ENCODE measurements at places on chromosomes 6 and 20. TPM values are rescaled to one million over a fixed set of nuclear protein-coding genes. Genes with fewer than 3 reads are reported as not detected.
A peak's percentile ranks its signal among the peaks of the same experiment; 100 is the strongest.

The RAET1G gene
- total RNA-seq: not detected

The HIVEP2 gene
- total RNA-seq: 73.6 TPM

The HLA-DMA gene
- total RNA-seq: 20.9 TPM

The PROKR2 gene
- not detected for total RNA-seq

The TBX18 gene
- total RNA-seq: not detected

The ZBP1 gene
- 41.0 TPM for total RNA-seq

The HSPA12B gene
- total RNA-seq: not detected

- no peak overlapping the region for H3K4me3 ChIP-seq
- no peak overlapping the region for H3K27ac ChIP-seq
- no peaks in the 10 kb centered on the region for H3K4me1 ChIP-seq
- H3K27me3 ChIP-seq: peaks cover 9% of the 10 kb centered on the region
- no peak for DNase-seq
Measured at GRCh38 chr6:18692929-18693685, 306.0 kb downstream of the RNF144B start.

GRCh38 chr6:160387916-160388643, 39.9 kb downstream of the SLC22A3 start:
- no peak overlapping the region for H3K27ac ChIP-seq
- H3K4me1 ChIP-seq: no peaks in the 10 kb centered on the region
- H3K27me3 ChIP-seq: peaks cover 36% of the 10 kb centered on the region

GRCh38 chr20:42862446-42862845, 327.3 kb downstream of the PTPRT start:
- H3K27me3 ChIP-seq: no peaks in the 10 kb centered on the region
- H3K4me3 ChIP-seq: no peak overlapping the region
- no peak for DNase-seq

DNA sequence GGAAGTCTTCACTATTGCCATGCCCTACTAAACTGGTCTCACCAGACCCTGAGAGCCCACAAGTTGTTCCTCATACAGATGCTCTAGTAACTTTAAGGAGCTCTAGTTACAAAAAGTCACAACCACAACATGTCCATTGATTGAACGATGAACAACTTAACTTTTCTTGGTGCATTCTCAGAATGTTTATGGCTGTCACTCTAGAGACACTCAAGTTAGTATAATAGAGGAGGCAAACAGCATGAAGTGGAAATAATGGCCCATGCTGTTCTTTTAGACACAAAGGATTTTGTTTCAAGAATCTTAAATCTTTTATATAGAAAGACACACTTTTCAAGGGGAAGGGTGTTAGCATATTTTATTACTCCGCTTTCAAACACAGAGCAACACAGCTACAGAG, 934.4 kb downstream of the HACE1 start:
- no peaks in the 10 kb centered on the region for H3K4me1 ChIP-seq
- no peaks in the 10 kb centered on the region for H3K27me3 ChIP-seq
- no peak overlapping the region for H3K4me3 ChIP-seq
- H3K27ac ChIP-seq: no peak overlapping the region
- H3K36me3 ChIP-seq: no peaks in the 10 kb centered on the region
- DNase-seq: no peak

GRCh38 chr6:14799928-14800327, 445.9 kb upstream of the JARID2 start:
- DNase-seq: no peak
- H3K4me3 ChIP-seq: no peak overlapping the region
- H3K36me3 ChIP-seq: peaks cover 3% of the 10 kb centered on the region

DNA sequence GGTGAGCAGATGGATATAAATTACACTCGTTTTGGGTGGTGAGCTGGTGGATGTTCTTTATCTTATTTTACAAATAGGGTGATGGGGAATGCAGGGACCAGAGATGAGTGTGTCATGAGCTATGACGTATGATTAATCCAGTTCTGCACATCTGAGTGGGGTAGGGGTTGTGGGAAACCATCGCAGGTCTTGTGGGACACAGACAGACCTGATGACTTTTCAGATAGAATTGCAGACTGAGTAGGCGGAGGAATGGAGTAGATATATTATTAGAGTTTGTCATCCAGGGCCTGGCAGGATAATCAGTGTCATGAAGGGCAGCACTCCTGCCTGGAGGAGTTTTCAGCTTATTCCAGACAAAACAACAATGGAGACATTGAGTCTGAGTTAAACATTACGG, 12.9 kb upstream of the DSP start:
- H3K4me1 ChIP-seq: no peaks in the 10 kb centered on the region
- no peak for DNase-seq
- peaks cover 68% of the 10 kb centered on the region for H3K27me3 ChIP-seq

DNA sequence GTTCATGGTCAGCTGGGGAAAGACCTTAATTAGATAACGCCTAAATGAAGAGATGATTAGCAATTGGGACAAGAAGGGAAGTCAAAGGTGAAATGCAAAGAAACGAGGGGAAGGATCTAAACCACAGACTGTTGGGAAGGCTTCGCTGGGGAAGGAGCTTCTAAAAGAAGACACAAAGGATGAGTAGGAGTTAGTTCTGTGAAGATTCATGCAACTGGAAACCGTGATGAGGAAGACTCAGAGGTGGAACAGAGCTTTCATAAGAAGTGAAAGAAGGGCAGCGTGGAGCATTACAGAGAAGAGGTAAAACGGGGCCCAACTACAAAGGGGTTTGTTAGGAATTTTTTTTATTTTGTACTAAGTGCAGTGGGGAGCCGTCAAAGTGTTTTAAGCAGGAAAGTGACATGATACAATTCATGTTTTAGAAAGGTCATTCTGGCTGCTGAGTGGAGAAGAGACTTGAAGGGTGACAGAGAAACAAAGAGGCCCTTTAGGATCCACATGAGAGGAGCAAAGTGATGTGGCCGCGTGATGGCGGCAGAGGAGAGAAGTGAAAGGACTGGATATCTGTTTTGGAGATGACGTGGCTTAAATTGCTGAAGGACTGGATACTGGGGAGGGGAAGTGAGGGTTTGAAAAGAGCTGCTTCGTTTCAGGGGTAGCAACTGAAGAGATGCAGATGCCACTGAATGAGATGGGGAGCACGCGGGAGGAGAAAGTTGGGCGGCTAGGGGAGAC, 33.6 kb downstream of the TTI1 start:
- peaks cover 24% of the 10 kb centered on the region for H3K36me3 ChIP-seq
- no peak overlapping the region for H3K4me3 ChIP-seq
- H3K4me1 ChIP-seq: peaks cover 8% of the 10 kb centered on the region
- no peak overlapping the region for H3K27ac ChIP-seq
- DNase-seq: no peak

- H3K27ac ChIP-seq: no peak overlapping the region
- peaks cover 64% of the 10 kb centered on the region for H3K27me3 ChIP-seq
- no peak for DNase-seq
- H3K4me1 ChIP-seq: no peaks in the 10 kb centered on the region
- H3K4me3 ChIP-seq: no peak overlapping the region
Measured at GRCh38 chr20:4427940-4428586, 293.6 kb upstream of the PRND start.

GRCh38 chr6:151054306-151054705, 185.5 kb upstream of the AKAP12 start:
- H3K36me3 ChIP-seq: peaks cover 3% of the 10 kb centered on the region
- H3K4me3 ChIP-seq: no peak overlapping the region
- no peaks in the 10 kb centered on the region for H3K27me3 ChIP-seq
- no peaks in the 10 kb centered on the region for H3K4me1 ChIP-seq
- no peak overlapping the region for H3K27ac ChIP-seq
- DNase-seq: no peak

GRCh38 chr6:159555082-159555875, 137.8 kb downstream of the SOD2 start:
- peaks cover 2% of the 10 kb centered on the region for H3K4me1 ChIP-seq
- no peak for DNase-seq
- peaks cover 5% of the 10 kb centered on the region for H3K27me3 ChIP-seq
- H3K4me3 ChIP-seq: no peak overlapping the region
- no peak overlapping the region for H3K27ac ChIP-seq

- no peak overlapping the region for H3K27ac ChIP-seq
- H3K36me3 ChIP-seq: no peaks in the 10 kb centered on the region
- peaks cover 6% of the 10 kb centered on the region for H3K27me3 ChIP-seq
- no peak overlapping the region for H3K4me3 ChIP-seq
- DNase-seq: no peak
Measured at GRCh38 chr6:147704691-147705090, 196.2 kb downstream of the SAMD5 start.

DNA sequence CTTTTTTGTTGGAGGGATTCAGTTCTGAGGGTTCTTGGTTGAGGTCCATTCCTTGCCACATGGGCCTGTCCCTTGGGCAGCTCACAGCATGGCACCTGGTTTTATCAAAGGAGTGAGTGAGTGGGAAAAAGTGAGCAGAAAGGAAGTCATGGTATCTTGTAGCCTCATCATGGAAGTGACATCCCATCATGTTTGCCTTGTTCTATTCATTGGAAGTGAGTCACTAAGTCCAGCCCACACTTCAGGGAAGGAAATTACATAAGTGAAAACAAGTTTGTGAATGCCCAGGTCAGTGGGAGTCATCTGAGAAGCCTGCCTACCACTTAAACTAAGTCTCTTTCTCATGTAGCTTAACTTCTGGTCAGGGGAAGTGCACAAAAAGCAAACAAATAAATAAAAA, 32.8 kb upstream of the ZNFX1 start:
- peaks cover 11% of the 10 kb centered on the region for H3K27me3 ChIP-seq
- H3K27ac ChIP-seq: no peak overlapping the region
- H3K4me3 ChIP-seq: no peak overlapping the region
- H3K36me3 ChIP-seq: peaks cover 3% of the 10 kb centered on the region
- DNase-seq: no peak

GRCh38 chr6:160952633-160953281, 38.8 kb upstream of the MAP3K4 start:
- peaks cover 3% of the 10 kb centered on the region for H3K36me3 ChIP-seq
- H3K4me1 ChIP-seq: peaks cover 4% of the 10 kb centered on the region
- H3K27me3 ChIP-seq: peaks cover 39% of the 10 kb centered on the region
- H3K4me3 ChIP-seq: no peak overlapping the region
- DNase-seq: no peak

DNA sequence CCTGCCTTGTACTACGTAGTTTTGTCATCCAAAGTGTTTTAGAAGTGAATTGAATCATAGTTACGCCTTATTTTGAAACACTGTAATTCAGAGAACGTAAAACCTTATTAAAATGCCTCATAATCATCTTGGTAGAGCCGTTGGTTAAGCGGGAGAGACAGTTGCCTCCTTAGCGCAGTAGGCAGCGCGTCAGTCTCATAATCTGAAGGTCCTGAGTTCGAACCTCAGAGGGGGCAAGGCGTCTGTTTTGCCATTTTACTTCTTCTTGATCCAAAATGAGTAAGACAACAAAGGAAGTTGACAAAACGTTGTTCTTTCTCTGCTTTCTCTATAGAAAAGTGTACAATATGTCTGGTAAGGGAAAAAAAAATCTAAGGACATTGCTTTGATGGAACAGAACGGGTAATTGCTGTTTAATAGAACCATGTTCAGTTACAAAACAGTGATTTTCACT, 20.7 kb upstream of the TRIM27 start:
- peaks cover 3% of the 10 kb centered on the region for H3K36me3 ChIP-seq
- H3K27ac ChIP-seq: peak overlapping the region; percentile 95
- H3K4me1 ChIP-seq: peaks cover 40% of the 10 kb centered on the region

DNA sequence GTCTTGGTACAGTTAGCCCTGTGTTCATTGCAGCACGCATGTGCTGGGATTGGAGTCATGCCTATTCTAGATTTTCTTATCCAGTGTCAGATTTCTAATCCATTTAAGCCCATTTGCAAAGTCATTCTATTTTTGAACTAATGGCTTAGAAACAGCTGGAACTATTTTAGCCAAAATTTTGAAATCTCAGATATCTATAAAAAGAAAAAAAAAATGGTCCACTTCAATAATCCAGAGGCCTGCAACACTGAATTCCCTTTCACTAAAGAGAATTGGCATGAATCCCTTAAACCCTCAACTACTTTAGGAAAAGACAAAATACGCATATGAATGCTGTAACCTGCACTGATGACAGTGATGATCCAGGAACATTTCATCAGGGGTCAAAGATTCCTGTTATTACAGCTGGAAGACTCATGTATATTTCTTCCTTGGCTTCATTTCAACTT, 1.5 kb downstream of the COL21A1 start:
- H3K36me3 ChIP-seq: no peaks in the 10 kb centered on the region
- no peaks in the 10 kb centered on the region for H3K4me1 ChIP-seq
- DNase-seq: no peak
- H3K27ac ChIP-seq: no peak overlapping the region

DNA sequence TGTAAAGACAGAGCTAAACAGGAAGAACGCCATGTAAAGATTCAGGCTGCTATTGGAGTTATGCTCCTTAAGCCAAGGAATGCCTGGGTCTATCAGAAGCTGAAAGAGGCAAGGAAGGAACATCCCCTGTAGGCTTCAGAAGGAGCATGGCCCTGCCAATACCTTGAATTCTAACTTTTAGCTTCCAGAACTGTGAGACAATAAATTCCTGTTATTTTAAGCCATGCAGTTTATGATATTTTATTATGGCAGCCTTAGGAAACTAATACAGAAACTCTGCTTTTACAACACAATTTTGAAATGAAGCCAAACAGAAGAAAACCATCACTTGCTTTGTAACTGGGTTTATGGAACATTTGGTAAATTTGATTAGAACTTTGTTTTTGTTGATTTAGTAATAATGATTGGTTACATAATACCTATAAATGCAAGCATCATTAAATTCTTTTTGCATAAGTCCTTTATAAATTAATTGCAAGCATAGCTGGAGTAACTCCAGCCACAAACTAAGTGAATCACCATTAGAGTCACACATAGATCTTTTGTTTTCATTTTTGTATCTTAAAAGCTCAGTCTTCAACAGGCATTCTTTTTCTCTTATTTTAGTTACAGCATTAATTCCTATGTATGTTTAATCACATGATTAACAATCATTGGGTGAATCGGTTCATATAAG, 33.5 kb upstream of the TSPYL1 start:
- H3K27ac ChIP-seq: no peak overlapping the region
- DNase-seq: no peak
- H3K36me3 ChIP-seq: peaks cover 2% of the 10 kb centered on the region
- H3K4me3 ChIP-seq: no peak overlapping the region

All from T-helper 17 cell (primary cell).